Hypothalamus (tissue), 51 donors: ENCODE measurements at places on chromosomes 4 and X.

GRCh38 chr4:143391895-143392294 is 55.2 kb downstream of the GAB1 start:
- no peak for DNase-seq

GRCh38 chr4:5412296-5412695 is 296.1 kb downstream of the EVC2 start:
- no peak for DNase-seq

GRCh38 chr4:96736352-96736889 is 896.5 kb downstream of the PDHA2 start:
- no peak for DNase-seq

DNA sequence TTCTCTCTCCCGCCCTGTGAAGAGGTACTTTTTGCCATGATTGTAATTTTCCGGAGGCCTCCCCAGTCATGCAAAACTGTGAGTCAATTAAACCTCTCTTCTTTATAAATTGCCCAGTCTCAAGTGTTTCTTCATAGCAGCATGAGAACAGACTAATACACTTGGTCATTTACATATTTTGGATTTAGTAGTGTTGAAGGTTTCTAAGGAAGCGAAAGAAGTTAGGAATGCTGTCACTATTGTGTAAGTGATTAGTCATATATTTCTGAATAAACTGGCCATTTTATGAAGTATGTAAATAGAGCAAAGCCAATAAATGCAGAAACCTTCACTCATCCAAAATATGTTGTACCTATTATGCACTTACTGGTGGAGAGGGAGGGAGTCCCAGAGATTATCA is 34.4 kb upstream of the GK2 start:
- no peak for DNase-seq

DNA sequence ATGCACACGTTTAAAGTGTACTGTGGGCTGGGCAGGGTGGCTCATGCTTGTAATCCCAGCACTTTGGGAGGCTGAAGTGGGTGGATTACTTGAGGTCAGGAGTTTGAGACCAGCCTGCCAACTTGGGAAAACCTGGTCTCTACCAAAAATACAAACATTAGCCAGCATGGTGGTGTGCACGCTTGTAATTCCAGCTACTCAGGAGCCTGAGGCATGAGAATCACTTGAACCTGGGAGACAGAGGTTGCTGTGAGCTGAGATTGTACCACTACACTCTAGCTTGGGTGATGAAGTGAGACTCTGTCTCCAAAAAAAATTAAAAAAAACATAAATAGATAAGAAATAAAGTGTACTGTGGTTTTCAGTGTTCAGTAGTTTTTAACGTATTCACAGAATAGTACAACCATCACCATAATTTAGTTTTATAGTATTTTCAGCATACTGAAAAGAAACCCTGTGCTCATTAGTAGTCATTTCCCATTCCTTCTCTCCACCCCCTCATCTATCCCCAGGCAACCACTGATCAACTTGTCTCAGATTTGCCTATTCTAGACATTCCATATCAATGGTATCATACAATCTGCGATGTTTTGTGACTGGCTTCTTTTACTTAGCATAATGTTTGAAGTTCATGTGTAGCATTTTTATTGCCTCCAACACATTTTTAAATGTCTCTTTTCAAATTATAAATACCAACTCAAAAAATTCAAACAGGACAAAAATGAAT is 19.1 kb downstream of the SLAIN2 start:
- no peak for DNase-seq

DNA sequence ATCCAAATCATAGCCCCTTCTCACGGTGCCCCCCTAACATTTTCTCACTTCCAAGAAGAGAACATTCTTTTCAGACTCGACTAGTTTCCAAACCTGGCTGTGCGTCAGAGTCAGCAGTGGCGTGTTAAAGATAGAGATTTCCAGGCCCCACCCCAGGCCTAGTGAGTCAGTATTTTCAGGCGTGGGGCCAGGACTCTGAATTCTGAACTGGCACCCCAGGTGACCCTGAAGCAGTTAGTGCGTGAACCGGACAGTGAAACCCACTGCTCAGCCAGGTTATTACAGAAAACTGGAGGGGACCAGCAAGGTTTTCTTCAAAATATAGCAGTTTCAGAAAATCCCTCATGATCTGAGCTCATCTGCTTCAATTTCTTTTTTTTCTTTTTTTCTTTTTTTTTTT is 35.0 kb upstream of the BCOR start:
- no peak for DNase-seq

GRCh38 chrX:111585337-111585736 is 73.9 kb downstream of the SERTM2 start:
- no peak for DNase-seq

DNA sequence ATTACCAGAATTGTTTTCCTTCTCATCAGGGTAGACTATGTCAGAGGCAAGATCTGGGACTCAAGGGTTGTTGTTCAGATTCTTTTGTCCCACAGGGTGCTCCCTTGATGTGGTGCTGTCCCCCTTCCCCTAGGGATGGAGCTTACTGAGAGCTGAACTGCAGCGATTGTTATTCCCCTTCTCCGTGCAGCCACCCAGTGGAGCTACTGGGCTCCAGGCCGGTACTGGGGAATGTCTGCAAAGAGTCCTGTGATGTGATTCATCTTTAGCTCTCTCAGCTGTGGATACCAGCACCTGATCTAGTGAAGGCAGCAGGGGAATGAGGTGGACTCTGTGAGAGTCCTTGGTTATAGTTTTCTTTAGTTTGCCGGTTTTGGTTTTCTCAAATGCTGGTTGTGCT is 247.4 kb upstream of the HAND2 start:
- no peak for DNase-seq

DNA sequence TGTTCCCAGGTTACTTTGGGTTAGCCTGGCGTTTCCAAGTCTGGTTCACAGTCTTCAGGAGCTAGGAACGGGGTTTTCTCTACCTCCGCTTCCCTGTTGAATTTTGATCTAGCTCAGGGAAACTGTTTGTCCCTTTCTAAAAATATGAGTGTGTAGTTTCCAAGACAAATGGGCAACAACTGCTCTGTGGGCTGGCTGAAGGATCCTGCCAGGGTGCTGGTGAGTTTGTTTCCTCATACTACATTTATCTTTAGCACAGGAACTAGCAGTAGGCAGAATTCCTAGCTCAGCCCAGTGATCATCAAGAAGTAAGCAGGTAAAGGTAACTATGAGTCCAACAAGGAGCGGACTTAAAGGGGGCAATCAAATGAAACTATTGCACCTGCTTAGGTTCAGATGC is 13.3 kb upstream of the FAM47E start:
- DNase-seq = no peak

GRCh38 chr4:1241466-1241935 is 7.4 kb downstream of the CTBP1 start:
- no peak for DNase-seq
